ENCODE measurements at places on chromosomes 7 and 10.

GRCh38 chr10:132714096-132714985 is 71.6 kb downstream of the NKX6-2 start:
- DNase-seq, result no peak

DNA sequence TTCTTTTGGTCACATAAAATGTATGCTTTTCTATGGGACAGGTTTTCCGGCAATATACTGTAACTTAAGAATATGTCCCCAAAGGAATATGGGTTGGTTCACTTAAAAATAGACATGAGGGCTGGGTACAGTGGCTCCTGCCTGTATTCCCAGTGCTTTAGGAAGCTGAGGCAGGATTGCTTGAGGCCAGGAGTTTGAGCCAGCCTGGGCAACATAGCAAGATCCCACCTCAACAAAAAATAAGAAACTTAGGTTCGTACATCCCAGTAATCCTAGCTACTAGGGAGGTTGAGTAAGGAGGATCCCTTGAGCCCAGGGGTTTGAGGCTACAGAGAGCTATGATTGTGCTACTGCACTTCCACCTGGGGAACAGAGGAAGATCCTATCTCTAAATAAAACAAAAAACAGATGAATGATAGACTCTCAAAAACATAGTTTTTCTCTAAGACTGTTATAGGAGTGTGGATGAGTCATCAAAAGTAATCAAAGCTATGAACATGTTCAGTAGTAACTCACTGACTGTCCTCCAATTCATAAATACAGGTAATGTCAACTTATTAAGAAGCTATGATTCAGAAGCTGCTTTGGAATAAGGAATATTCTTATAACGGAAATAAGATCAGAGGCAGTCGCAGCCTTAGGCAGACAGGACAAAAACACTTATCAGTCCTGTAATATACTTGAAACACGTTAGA is 2.6 kb upstream of the SEC31B start:
- DNase-seq, result no peak

DNA sequence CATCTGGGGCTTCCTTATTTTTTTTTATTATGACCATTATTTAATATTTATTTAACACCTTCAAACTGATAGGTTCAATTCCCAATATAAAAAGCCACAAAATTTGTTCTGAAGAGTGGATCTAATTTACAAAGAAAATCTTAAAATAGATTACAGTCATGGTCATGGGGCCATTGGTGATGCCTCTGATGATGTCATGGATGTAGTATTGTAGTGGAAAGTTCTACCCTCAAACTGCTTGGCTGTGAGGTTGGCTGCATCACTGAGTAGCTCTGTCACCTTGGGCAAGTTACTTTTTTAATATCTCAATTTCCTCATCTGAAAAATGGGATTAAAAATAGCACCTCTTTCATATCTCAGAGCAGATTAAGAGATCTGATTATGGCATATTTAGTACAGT is 128.5 kb downstream of the DKK1 start:
- peak; percentile 46 for DNase-seq

DNA sequence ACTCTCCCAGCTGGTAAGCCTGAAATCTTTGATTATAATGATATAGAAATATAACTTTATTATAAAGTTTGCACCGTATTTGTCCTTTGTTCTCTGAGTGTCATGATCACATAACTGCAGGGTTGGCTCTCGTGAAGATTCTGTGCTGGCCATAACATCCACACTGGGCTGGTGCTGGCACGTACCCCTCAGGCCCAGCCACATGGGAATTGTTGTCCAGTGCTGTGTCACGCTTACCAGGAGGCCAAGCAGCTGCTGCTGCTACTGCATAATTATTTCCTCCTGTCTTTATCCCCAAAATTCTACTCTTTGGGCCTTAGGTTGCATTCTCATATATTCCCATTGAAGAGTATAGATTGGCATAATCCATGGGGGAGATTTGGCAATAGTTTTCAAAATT is 20.8 kb upstream of the UCN3 start:
- DNase-seq, result no peak

GRCh38 chr7:51606601-51607154 is 290.1 kb upstream of the COBL start:
- DNase-seq, result peak; percentile 14

DNA sequence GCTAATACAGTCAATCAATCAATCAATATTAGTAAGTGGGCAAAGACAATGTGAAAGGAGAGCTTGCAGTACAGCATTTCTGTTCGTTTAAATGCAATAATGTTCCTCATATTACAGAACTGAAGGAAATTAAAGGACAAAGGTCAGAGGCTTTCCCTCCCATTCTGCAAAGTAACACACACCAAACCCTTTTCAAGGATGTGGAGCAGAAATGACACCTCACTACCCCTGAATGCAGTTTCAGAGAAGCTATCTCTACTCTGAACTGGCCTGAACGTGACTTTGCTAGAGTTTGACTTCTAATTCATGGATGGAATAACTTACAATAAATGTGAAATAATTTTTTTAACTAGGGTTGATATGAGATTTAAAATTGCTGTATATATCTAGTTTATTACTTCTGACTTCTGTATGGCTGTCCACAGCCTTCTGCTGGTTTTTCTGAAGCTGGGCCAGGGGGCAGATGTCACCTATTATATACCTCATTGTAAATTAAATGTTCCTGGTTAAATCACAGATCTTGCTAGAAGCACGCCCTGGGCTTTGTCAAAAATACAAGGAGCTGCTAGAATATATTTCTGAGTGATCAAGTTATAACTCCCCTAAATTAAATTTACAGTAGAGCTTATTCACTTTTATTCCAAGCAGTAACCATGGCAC is 156.9 kb upstream of the C7orf33 start:
- no peak for DNase-seq

DNA sequence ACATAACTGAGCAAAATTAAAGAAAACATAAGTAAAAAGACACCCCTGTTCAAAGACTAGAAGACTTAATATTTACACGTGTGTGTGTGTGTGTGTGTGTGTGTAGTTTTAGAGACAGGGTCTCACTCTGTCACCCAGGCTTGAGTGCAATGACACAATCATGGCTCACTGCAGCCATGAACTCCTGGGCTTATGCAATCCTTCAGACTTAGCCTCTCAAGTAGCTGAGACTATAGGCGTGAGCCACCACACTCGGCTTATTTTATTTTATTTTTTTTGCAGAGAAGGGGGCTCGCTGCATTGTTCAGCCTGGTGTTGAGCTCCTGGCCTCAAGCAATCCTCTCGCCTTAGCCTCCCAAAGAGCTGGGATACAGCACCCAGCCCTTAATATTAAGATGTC is 90.3 kb downstream of the JMJD1C start:
- no peak for DNase-seq

GRCh38 chr10:72164617-72165016 is 51.2 kb upstream of the ANAPC16 start:
- DNase-seq, result no peak

DNA sequence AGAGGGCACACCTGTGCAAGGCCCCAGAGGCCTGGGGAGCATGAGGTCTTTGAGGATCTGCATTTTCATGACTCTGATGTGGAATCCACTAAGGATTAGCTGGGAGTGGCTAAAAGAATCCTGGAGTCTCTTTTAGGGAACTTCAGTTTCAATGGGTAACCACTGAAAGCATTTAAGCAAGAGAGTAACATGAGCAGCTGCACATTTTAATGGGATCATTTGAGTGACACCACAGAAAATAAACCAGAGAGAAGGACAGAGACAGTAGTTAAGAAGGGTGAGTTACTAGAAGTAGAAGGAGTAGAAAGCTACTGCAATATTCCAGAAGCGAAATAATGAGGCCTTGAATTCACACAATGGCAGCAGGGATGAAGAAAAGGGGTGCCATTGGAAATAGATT is 5.2 kb downstream of the GOT1 start:
- DNase-seq, result no peak

GRCh38 chr7:73423519-73424488 is 9.8 kb upstream of the FZD9 start:
- no peak for DNase-seq

DNA sequence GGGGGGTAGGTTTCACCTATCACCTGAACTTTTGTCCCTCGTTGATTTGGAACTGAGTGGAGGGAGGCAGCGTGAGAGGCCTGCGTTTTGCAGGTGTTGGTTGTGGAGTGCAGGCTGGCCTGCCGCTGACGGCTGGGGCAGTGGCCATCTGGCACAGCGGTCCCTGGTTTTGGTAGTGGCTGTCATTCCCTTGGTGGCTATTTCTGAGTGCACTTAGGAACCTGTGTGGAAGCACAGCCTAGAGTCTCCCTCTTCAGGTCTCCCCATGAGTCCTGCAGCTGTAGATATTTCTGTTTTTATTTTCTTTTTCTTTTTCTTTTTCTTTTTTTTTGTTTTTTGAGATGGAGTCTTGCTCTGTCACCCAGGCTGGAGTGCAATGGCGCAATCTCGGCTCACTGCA is 129.2 kb downstream of the CUL2 start:
- no peak for DNase-seq
